ENCODE measurements at places on chromosomes 16 and 17. TPM values are rescaled to one million over a fixed set of nuclear protein-coding genes. Genes with fewer than 3 reads are reported as not detected.

The TGFB1I1 gene
- 68.4 TPM for polyA plus RNA-seq

GRCh38 chr16:75216576-75216975 lies 2.2 kb upstream of the CTRB1 start:
- H3K36me3 ChIP-seq, result no peaks in the 10 kb centered on the region
- no peaks in the 10 kb centered on the region for H3K4me1 ChIP-seq
- no peak overlapping the region for H3K27ac ChIP-seq

- H3K27ac ChIP-seq, result no peak overlapping the region
- H3K4me1 ChIP-seq, result no peaks in the 10 kb centered on the region
- no peak for DNase-seq
- H3K36me3 ChIP-seq, result no peaks in the 10 kb centered on the region
- H3K27me3 ChIP-seq, result no peaks in the 10 kb centered on the region
These were observed 17.5 kb downstream of the SBK1 start for GRCh38 chr16:28309811-28310311.

DNA sequence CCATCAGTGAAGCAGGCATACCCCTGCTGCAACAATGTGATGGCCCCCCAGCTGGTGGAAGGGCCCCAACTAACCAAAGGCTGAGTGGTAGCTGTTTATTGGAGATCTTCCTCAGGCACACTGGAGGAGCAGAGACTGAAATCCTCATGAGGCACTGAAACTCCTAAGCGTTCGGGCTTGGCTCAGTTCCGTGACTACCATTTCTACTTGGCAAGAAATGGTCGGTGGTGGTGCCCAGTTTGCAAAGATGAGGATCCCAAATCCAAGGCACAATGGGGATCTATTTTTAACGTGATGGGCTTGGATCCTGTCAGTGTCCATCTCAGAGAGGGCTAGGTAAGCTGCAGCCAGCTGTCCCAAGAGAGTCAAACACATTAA lies 82.8 kb downstream of the TNFRSF13B start:
- H3K4me3 ChIP-seq, result no peak overlapping the region
- H3K27me3 ChIP-seq, result no peaks in the 10 kb centered on the region
- DNase-seq, result no peak
- H3K27ac ChIP-seq, result no peak overlapping the region

The PPP1R27 gene
- not detected for polyA plus RNA-seq

DNA sequence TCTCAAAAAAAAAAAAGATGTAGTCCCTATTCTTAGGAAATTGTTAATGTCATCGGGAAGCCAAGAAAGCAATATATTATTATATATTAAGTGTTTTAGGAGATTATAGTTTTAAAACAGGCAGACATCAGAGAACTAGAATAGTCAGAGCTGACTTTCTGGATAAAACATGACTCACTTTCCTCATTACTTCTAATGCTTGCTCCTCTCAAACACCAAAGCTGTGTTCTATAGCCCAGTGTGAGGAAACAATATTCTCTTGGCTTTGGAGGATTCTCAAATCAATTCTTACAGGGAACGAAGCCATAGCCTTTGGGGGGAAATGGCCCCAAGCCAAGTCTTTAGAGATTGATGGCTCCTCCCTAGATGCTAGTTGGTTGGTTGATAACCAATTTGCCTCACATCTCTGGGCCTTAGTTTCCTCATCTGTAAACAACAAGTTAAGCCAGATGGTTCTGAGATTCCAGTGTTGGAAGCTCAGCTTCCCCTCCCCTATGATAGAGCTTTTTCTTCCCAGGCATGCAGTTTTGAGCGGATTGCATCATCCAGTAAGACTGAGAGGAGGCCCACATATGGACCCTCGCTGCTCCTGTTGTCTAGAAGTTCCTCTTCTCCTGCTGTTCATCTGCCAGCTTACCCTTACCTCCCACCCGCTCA lies 12.4 kb downstream of the NMT1 start:
- H3K27ac ChIP-seq, result peak overlapping the region; percentile 44
- H3K4me1 ChIP-seq, result no peaks in the 10 kb centered on the region
- no peaks in the 10 kb centered on the region for H3K27me3 ChIP-seq

DNA sequence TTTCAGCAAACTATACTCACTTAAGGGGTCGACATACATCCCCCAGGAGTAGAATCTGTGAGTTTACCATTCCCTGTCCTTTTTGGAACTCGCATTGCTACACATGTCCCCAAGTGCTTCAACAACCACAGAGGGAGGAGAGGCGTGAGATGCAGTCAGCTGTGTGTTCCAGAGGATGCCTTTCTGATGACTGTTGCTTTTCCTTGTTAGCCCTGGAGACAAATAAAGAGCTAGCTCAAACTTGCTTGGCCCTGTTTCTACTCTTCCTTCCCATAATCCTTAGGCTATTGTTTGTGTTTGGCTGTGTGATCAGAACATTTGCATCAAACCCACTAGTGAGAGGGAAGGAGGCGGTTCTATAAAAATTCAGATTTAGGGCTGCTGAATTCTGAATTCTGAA lies 264.0 kb downstream of the ENGASE start:
- H3K27ac ChIP-seq, result no peak overlapping the region
- H3K36me3 ChIP-seq, result no peaks in the 10 kb centered on the region
- H3K4me1 ChIP-seq, result no peaks in the 10 kb centered on the region

The KRTAP4-1 gene
- not detected for polyA plus RNA-seq

DNA sequence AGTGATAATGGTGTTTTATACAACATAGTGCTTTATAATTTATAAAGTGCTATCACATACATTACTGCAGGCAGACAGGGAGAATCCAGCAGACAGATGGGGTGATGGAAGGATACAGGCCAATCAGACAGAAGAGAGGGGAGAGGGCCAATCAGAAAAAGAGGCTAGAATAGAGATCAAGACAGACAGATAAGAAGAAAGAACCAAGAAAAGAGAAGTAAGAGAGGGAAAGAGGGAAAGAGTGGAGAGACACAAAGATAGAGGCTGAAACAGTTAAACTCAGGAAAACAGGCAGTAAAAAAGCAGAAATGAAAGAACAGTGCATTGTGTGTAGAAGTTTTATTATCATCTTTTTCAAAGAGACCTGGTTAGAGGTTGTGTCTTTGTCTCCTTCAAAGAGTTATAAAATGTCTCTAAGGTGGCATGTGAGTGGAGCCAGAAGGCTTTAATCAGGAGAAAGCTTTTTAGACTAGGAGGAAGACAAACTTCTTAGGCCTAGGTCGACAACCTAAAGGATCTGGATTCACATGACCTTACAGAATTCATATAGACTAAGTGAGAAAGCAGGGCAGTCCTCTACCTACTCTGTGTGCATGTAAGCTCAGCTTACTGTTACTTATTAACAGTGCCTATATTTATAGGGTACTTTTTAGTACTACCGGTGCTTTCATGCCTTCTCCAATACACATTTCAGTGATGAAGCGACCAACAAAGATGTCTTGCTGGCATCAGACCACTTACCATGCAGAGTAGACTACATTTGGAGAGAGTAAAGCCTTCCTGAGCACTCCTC lies 8.3 kb upstream of the CHD3 start:
- DNase-seq, result no peak
- H3K4me1 ChIP-seq, result no peaks in the 10 kb centered on the region
- H3K36me3 ChIP-seq, result peaks cover 2% of the 10 kb centered on the region
- no peak overlapping the region for H3K27ac ChIP-seq

DNA sequence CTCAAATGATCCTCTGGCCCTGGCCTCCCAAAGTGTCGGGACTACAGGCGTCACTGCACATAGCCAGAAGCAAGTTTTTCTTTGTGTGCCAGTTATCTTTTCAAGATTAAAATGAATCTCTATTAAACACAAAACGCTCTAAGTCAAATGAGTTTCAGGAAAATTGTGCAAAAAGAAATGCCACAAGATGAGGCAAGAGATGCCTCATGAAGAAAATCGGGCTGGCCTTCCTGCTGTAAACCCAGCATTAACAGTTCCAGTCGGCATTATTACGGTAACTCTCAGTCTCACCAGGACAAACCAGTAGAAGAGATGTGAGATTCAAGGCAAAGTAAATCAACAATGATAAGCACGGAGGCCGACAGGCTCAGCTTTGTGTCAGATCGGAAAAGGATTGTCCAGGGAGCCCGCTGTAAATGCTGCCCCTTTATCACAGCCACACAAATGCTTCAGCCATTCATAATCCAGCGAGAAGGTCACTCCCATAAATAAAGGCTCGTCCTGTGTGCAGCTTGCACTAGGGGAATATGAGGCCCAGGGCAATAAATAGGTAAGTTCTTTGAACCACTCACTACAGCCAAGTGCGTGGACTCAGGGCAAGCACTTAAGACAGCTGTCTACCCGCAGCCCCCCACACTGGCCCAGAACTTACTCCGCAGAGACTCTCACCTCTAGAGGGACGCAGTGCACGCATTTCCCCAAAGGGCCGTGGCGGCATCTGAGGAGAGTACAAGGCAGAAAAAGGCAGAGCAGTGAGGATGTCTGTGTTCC lies 27.2 kb downstream of the NPLOC4 start:
- no peak overlapping the region for H3K27ac ChIP-seq
- H3K4me3 ChIP-seq, result no peak overlapping the region
- no peak for DNase-seq
- H3K27me3 ChIP-seq, result no peaks in the 10 kb centered on the region
- H3K36me3 ChIP-seq, result peaks cover 16% of the 10 kb centered on the region

DNA sequence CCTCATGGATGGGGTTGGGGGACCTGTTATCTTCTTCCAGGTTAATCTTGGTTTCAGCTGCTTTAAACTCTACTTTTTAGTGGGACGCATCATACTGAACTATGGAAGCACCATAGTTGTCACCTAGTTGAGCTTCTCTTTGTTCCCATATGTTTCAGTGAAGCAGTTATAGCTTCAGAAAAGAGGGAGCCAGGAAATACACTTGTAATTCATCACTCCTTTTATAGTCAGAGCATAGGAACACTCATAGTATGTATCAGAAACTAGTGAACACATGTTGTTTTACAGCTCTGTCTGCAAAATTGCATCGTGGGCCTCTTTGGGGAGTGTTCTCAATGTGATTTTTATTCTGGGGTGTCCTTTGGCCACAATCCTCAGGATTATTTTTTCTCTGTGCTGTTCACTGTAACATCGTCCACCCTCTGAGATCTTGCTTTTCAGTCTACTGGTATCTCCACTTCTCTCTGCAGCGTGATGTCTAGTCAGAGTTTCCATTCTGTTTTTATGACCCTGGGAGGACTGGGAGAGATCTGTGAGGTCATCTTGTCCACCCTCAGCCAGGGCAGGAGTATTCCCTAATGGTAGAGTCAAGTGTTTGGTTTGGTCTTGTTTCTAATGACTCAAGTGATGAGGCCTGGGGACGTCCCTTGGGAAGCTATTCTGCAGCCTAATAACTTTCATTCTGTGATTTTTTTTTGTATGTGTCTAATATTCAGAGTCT lies 585.4 kb downstream of the WWOX start:
- no peaks in the 10 kb centered on the region for H3K27me3 ChIP-seq
- H3K36me3 ChIP-seq, result no peaks in the 10 kb centered on the region
- H3K4me3 ChIP-seq, result no peak overlapping the region
- DNase-seq, result peak; percentile 58
- peak overlapping the region; percentile 82 for H3K27ac ChIP-seq

- no peaks in the 10 kb centered on the region for H3K36me3 ChIP-seq
- H3K27ac ChIP-seq, result no peak overlapping the region
- peaks cover 4% of the 10 kb centered on the region for H3K4me1 ChIP-seq
- H3K27me3 ChIP-seq, result no peaks in the 10 kb centered on the region
- DNase-seq, result peak; percentile 62
- no peak overlapping the region for H3K4me3 ChIP-seq
These were observed 47.7 kb downstream of the ZFHX3 start for GRCh38 chr16:73000020-73000906.

DNA sequence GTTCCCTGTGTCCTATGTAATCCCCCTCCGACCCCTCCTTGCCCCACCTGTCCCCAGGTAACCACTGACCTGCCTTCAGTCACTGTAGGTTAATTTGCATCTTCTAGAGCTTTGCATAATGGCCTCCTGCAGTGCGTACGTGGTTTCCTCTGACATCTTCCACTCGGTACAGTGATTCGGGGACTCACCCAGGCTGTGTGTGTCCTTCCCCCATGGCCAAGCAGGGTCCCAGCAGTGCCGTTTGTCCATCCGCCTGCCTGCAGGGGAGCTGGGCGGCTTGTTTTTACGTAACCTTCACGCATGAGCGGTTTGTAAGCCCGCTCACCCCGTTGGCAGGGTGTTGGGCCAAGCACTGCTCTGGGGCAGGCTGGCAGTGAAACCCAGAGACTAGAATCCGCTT lies 7.9 kb downstream of the MAPK8IP3 start:
- H3K27ac ChIP-seq, result no peak overlapping the region
- no peak overlapping the region for H3K4me3 ChIP-seq
- H3K36me3 ChIP-seq, result no peaks in the 10 kb centered on the region
- no peaks in the 10 kb centered on the region for H3K27me3 ChIP-seq

The KRT39 gene
- polyA plus RNA-seq, result 0.22 TPM

- no peak for DNase-seq
- no peaks in the 10 kb centered on the region for H3K27me3 ChIP-seq
- H3K4me3 ChIP-seq, result no peak overlapping the region
- no peak overlapping the region for H3K27ac ChIP-seq
These were observed 53.0 kb upstream of the MNT start for GRCh38 chr17:2453866-2454265.

DNA sequence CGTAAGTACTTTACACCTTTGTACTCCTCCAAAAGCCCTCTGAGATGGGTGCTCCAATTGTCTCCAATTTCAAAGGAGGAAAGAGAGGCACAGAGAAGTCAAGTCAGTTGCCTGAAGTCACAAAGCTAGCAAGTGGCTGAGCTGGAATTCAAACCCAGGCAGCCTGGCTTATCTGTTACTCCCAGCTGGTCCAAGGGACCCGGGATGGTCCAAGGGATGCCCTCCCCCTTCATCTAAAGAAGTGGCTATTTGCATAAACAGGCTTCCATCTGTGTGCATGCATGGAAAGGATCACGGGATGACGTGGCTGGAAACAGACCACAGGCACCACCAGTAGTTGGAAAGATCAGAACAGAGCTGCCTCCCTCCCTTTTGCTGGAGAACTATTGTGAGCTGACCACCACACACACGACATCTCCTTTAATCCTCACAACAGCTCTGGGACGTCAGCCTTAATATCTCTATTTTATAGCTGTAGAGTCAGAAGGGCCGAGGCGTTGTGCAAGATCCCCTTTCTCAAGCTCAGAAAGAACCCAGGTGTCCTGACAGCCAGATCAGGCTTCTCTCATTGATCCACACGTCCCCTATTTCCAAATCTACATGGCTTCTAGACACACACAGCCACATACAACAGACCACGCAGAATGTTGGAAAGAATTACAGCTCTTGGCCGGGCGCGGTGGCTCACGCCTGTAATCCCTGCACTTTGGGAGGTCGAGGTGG lies 10.9 kb upstream of the COL1A1 start:
- H3K4me3 ChIP-seq, result no peak overlapping the region
- H3K27me3 ChIP-seq, result no peaks in the 10 kb centered on the region
- peaks cover 52% of the 10 kb centered on the region for H3K4me1 ChIP-seq
- peak; percentile 84 for DNase-seq

The NDE1 gene
- 24.0 TPM for polyA plus RNA-seq

DNA sequence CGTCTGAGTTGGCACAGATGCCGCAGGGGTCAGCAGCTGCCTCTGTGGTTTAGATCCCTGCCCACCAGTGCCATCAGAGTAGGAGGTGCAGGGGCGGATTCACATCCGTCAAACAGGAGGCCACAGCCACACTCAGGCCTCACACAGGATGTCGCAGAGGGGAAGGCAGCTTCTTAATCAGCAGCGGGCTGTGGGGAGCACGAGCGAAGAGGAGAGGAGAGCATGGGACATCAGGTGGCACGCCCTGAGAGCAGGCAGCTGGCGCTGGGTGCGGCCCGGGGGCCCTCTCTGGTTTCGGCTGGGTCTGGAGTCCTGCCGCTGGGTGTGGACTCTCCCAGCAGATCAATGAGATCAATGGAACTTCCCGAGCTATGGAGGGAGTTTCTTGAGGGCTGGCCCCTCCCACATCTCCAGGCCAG lies 9.6 kb downstream of the LLGL2 start:
- no peaks in the 10 kb centered on the region for H3K4me1 ChIP-seq
- no peak overlapping the region for H3K27ac ChIP-seq
- H3K4me3 ChIP-seq, result no peak overlapping the region
- no peak for DNase-seq
- peaks cover 2% of the 10 kb centered on the region for H3K27me3 ChIP-seq
- H3K36me3 ChIP-seq, result no peaks in the 10 kb centered on the region
